ENCODE measurements at places on chromosomes 13 and 19.

GRCh38 chr19:53826876-53827275 is 2.8 kb upstream of the NLRP12 start:
- no peak for DNase-seq

- no peak for DNase-seq
These were observed 90.0 kb downstream of the RNASEH2B start for GRCh38 chr13:50999641-51000040.

DNA sequence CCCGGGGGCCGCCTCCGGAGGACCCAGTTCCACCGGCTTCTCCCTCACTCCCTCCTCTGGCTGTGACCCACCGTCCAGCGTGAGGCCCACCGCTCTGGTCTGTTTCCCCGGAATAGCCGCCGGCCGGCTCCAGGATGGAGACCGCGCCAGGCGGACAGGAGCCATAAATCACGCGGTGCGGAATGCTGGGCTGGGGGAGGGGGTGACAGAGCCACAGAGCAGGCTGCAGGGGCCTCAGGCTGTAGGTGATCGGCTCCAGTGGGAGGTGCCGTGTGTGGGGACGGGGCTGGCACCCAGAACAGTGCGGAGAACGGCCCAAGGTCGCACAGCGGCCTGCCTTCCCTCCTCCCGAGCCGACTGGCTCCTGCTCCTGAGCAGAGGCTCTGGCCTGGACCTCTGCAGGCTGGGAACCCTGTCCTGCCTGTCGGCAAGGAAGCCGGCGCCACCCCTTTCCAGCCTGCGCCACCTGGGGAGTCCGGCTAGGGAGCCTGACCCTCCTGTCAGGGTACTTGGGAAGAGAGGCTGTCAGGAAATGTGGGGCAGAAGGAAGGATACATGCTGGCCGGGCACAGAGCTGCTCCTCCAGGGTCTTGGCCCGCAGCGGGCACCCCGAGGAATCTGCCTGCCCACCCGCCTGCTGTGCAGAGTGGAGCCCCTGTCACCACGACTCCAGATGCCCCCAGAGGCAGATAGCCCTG is 8.3 kb downstream of the PIAS4 start:
- DNase-seq = peak; percentile 17

- no peak for DNase-seq
These were observed 51.4 kb upstream of the SGCG start for GRCh38 chr13:23129331-23129730.

DNA sequence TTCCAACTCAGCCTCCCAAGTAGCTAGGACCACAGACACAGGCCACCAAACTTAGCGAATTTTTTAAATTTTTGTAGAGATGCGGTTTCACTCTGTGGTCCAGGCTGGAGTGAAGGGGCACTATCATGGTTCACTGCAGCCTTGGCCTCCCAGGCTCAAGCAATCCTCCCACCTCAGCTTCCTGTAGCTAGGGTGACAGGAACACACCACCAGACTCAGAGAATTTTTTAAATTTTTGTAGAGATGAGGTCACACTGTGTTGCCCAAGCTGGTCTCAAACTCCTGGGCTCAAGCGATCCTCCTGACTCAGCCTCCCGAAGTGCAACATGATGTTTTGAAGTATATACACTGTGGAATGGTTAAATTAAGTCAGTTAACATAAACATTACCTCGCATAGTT is 263.6 kb downstream of the OXGR1 start:
- no peak for DNase-seq

All from fibroblast of skin of right quadriceps (primary cell).